EH (cell line): ENCODE measurements at places on chromosomes 1 and 21.

DNA sequence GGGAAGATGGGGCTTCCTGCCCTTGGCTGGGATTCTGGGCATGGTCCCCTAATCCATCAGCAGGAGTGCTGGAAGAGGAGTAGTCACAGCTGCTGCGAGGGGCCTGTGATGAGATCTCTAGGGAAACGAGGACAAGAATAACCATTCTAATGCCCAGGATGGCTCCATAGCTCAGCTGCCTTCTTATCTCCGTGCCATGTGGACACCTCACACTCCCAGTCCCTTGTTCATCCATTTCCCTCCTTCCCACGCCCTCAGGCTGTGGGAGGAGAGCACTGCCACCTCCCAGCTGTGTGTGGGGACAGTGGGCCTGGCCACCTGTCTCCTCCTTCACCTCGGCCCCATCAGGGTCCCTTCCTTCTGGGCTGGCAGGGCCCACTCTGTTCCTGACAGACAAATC is 16.1 kb upstream of the ETV3 start:
- DNase-seq: no peak

GRCh38 chr1:9871707-9872425 is 38.2 kb downstream of the CTNNBIP1 start:
- DNase-seq: no peak

DNA sequence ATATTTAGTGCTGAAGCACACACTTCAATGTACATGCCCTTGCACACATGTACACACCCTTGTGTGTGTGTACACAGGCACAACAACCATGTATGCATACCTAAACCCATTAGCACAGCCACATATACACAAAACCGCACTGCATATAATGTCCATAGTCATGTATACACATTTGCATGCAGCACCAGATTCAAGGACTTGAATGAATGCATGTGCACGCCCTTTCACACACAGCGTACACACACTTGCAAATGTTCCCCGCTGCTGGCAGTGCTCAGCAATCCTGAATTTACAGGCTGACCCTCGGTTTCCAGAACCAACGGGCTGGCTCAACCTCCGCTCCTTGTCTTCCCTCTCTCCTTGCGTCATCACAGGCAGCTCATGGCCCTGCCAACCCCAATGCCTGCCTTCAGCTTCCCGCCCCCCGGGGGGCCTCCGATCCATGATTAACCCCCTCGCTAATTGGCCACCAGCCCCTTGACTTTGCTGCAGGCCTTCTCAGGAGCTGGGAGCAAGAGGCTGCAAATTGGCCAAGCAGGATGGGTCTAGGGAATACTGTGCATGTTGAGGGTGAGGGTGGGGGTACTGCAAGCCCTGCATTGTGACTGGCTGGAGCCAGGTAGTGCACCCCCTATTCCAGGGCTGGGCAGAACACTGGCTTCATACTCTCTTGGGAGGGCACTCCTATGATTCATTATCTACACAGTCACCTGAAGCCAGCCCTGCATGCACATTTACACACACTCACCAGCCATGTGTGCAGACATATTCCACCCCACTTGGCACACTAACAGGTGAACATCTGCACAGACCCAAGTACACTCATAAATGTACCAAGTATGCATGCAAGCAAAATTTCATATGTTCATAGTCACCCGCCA is 7.9 kb downstream of the GPR3 start:
- DNase-seq: no peak

DNA sequence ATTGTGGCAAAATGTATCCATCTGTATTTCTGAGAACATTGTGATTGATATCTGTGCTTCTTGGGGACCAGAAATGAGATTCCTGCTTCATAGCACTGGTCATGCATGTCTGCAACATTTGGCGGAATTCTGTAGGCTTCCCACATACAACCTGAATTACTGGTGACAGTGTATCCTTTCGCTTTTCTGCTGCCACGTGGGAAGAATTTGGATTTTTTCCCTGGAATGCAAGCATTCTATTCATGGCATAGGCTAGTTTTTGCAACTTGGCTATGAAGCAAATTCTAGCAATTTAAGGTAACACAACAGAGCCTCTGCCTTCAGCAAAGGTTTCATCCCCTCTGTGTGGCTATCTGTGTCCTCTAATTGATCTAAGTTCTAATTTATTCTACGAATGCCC is 85.9 kb downstream of the BCAR3 start:
- DNase-seq: peak; percentile 51

DNA sequence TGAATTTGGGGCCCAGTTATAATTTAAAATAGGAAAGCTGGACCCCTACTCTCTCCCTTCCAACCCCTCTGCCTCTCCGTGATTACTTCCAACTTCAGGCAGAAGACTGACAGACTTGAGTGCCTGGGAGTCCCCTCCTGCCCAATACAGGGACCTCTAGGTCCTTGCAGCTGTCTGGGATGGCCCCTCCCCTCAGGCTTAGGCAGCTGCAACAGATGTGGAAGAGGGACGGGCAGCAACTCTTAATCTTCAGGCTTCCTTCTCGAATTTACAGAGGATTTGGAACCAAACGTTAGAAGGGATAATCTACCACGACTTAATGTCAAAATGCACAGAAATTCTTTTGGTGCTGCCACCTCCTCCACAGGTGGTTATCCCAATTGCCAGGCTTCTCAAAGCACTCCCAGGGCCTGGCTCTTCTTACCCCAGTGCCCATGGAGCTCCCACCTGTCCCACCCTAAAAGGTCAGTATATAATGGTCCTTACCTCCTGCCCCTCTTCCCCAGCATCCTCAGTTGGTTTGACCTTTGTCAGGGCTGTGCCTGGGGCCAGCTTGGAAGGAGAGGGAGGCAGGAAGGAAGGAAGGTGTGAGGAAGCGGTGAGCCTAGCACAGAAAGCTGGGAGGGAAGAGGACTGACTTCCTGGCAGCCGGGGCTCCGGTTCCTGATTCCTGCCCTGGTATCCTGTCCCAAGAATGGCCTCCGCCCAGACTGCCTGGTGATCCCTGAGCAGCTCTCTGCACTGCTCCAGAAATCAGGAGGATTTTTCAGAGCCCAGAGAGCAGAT is 2.8 kb downstream of the PEA15 start:
- peak; percentile 22 for DNase-seq

GRCh38 chr1:66788231-66788939 is 12.7 kb downstream of the INSL5 start:
- DNase-seq: no peak

GRCh38 chr1:57736940-57737339 is 313.1 kb upstream of the DAB1 start:
- DNase-seq: no peak

- DNase-seq: peak; percentile 61
Observed at GRCh38 chr1:114756949-114757454, 782 bp downstream of the CSDE1 start.

- DNase-seq: peak; percentile 54
Observed at GRCh38 chr1:183776731-183777130, 28.2 kb upstream of the RGL1 start.

DNA sequence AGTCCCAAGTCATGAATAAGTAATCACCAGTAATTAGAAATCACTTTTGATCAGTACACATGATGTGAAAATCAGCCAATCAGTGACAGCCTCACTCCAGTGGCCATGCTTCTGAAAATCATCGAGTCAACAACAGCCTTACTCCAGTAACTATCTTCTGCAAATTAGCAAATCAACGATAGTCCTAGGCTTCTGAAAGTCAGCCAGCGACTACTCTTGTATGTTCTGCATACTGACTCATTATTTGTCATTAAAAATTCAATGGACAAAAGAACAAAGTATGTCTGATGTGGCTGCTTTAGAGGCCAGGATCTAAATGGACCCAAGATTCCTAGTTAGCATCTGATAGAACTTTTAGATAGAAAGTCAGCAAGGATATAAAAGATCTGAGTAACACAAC is 102.5 kb downstream of the GPR52 start:
- DNase-seq: no peak

DNA sequence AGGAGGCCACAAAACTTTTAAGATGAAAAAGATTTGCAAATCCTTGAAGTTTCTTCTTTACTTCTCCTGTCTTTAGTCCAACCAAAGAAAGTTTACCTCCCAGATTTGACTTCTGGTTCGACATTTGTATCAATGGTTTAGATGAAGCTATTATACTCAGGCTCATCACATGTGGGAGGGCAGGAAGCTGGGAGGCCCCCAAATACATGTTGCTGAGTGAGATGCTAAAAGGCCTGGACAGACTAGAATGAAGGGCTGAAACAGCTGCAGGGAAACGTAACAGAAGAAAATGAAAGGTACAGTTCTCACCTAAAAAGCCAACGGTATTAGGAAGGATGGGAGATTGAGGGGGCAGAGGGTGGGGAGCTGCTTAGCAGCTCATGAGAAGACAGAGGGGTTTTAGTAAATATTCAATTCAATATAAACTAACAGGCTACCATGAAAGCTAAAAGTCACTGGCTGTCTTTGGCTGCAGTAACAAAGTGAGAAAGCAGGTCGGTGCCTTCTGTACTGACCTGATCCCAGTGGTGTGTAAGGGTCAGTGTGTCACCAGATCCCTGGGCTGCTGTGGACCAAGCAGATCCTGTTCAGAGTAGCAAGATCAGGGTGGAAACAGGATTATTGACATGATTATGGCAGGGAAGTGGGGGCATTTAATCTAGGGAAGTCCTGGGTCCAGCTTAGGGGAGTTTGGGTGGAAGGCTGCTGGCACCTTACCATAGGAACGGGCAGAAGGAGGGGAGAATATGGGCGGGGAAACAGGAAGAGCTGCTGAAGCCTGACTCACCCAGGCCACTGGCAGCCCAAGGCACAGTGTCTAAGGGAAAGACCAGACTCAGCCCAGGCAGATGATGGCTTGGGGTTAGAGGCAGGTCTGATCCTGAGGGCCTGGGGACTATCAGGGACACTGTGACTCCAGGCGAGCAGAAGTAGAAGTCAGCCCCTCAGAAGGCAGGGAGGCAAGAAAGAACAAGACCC is 60.4 kb downstream of the KCNN3 start:
- peak; percentile 61 for DNase-seq

- peak; percentile 83 for DNase-seq
Observed at GRCh38 chr1:219460896-219461815, 151.7 kb downstream of the ZC3H11B start.

- no peak for DNase-seq
Observed at GRCh38 chr21:35367553-35367952, 318.5 kb upstream of the RUNX1 start.

GRCh38 chr1:33903210-33903589 is 39.3 kb downstream of the HMGB4 start:
- peak; percentile 55 for DNase-seq

DNA sequence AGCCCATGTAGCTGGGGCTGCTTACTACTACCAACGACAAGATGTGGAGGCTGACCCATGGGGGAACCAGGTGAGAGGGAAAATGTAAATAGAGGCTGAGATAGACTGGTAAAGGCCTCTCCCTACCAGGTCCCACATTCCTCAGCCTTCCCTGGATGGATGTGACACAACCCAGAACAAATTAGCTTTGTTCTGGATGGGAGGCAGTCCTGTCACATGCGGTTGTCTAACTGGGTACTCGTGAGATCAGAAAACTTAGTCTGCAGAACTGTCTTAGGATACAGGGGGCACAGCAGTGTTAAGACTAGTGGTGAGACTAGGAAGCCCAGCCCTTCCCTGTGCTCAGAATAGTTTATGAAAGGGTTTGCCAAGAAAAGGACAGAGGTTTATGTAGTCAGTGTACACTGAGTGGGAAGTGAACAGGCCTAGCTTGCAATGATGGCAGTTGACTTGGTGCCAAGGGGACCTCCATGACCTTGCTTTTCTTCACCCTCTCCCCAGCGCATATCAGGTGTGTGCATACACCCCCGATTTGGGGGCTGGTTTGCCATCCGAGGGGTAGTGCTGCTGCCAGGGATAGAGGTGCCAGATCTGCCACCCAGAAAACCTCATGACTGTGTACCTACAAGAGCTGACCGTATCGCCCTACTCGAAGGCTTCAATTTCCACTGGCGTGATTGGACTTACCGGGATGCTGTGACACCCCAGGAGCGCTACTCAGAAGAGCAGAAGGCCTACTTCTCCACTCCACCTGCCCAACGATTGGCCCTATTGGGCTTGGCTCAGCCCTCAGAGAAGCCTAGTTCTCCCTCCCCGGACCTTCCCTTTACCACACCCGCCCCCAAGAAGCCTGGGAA is 8.4 kb downstream of the MMACHC start:
- DNase-seq: peak; percentile 29

GRCh38 chr1:200437556-200438203 is 27.8 kb upstream of the ZNF281 start:
- DNase-seq: peak; percentile 52

DNA sequence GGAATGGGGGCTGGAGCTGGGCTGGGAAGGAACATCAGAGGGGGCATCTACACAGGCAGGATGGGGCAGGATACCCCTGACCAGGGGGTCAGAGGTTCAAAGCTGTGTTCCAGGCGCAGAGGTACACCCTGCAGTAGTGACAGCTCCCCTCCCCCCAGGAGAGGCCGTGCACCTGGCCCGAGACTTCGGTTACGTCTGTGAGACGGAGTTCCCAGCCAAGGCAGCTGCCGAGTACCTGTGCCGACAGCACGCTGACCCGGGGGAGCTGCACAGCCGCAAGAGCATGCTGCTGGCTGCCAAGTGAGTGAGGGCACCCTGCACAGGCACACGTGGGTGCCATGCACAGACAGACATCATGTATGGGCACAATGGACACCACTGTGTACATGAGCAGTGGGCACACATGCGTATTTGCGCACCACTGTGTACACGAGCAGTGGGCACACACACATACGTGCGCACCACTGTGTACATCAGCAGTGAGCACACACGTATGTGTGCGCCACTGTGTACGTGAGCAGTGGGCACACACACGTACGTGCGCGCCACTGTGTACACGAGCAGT is 17.4 kb downstream of the TFAP2E start:
- DNase-seq: no peak

DNA sequence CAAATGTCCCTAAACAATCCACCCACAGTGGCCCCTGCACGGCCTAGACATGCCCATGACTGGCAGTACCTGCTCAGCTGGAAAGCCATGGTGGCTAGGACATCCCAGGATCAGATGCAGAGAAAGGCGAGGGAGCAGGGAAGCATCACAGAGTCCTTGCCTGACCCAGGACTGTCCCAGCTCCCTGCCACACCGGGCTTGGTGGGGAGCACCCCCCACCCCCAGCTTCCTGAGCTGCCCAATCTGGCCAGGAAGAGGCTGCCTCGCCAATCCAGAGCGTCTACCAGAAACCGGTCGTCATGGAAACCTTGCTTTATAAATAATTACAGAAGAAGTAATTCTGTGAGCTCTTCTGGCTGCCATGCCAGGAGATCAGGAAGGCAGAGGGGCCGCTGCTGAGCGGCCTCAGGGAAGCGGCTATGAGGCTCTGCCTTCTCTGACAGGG is 34.8 kb downstream of the ACOT7 start:
- DNase-seq: peak; percentile 67

DNA sequence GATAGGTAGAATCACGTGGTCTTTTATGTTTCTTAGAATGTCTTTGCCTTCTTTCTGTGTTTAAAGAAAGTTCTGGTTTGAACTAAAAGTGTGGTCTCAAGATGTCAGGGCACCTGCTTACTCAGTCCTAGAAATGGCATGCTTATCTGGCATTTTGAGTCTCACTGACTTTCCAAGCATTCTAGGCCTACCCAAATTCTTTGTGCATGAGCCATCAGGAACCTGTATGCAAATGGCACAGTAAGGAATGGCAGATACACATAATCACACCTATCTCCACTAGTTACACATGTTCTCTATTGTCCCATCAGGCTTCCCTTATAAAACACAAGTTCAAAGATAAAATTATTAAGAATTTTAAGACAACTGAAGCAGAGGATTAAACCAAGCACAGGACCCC is 29.5 kb upstream of the CLCA4 start:
- no peak for DNase-seq

- DNase-seq: no peak
Observed at GRCh38 chr1:229886636-229887035, 180.4 kb upstream of the GALNT2 start.

GRCh38 chr1:31936278-31936980 is 1.7 kb downstream of the PTP4A2 start:
- peak; percentile 33 for DNase-seq

GRCh38 chr1:119506941-119507340 is at the start of gene HSD3B1:
HSD3B1 (plus strand) TSS chr1:119507210; CDS start chr1:119507477, 267 bp downstream.
- peak; percentile 0 for DNase-seq
